RPMI8226 (cell line): ENCODE measurements at places on chromosomes 1 and 21.
A peak's percentile ranks its signal among the peaks of the same experiment; 100 is the strongest.

DNA sequence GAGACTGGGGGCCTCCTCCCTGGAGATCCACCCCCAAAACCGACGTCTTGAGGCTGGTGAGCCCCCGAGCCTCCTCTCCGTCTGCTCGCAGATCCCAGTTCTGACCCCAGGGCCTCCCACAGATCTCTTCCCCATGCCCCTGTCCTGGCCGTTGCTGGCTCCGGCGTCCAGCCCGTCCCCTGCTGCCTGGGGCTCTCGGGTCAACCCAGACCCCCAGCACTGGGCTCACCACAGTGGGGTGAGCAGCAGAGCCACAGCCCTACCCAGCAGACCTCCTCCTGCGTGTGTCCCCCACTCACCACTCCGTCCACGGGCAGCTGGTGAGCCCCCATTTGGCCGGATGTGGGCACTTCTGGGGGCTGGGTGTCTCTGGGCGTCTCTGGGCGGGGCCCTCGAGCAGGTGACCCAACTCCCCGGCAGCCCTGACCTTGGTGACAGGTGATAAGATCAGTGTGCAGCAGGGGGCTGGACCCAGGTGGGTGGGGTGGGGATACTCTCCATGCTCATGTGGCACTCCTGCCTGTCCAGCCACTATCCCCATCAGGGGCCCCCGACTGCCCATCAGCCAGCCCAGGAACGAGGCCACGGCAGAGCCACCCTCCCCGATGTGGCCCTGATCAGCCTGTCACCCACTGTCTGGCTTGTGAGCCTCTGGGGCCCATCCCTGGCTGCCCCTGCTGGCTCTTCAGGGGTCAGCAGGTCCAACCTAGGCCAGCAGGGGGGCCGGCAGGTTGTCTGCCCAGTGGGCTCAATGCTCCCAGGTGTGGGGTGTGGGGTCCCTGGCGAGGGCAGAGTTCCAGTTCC lies 709 bp downstream of the TNFRSF14 start:
- peak; percentile 71 for DNase-seq

DNA sequence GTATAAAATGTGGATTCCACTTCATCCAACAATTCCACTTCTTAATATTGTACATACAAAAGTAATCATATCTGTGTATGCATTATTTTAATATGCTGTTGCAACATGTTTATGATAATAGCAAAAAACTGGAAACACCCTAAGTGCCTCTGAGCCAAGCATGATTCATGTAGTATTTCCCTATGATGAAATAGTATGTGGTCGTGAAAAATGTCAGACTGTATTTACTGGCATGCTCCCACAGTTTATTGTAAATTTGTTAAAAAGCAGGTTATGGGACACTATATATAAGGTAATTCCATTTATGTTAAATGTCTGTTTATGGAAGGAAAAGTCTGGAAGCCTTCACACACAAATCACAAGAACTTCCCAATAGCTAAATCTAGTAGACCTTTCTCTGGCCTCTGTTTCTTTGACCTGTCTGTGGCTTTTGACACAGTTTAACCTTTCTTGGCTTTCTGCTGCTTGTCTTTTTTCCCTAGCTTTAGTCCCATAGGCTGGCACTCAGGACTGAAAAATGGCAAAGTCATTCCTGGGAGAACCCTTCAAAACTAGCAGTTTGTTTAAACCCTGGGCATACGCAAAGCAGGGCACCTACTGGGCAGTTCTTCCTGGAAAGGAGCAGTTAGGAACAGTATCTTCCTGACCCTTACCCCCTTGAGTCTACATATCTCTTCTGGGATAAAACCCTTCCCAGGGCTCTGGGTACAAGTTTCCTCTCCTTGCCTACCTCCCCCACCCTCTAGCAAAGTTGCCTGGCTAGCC lies 65.4 kb upstream of the ARTN start:
- DNase-seq: no peak

DNA sequence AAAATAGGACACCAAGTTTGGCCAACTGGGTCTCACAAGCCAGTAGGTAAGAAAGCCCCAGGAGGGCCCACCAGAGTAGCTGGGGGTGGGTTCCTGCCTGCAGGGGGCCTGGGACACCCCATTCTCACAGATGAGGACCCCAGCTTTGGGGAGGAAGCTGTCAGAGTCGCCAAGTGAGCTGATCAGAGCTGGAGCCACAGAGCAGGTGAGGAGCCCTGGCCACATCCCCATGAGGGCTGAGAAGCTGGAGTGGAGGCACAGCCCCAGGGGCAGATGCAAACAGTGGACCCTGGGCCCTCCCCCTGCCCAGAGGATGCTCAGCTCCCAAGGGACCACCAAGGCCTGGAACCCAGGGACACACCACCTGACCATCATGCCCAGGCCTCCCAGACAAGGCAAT lies 8.6 kb upstream of the ZNF670 start:
- no peak for DNase-seq

DNA sequence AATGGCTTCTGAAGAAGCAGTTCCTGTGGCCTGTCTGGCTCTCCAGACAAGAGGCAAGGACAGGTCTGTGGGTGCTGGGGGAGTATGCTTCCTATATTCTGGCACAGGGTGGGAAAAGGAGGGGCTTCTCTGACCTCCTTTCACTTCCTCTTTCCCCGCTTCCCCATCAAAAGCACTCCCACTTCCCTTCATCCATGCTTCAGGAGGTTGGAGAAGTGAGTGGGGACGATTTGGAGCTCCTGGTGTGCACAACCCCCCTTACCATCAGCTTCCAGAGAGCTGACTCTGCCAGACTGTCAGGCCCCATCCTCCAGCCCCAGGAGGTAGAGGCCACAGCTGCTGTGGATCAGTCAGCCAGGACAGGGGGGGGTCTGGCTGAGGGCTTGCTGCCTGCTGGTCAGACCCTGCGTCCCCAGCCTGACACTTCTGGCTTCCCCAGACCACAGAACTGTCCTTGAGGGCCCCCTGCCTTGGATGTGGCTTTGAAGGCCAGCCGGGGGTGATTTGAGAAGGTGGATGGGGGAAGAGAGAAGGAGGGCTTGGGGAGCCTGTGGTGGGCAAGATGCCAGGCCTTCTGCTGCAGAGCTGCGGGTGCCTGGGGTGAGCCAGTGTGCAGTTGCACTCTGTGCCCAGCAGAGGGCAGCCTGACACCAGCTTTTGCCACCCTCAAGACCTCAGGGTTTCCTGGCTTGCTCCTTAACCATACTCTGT lies 21.5 kb upstream of the TMEM222 start:
- peak; percentile 88 for DNase-seq
